ENCODE measurements at places on chromosomes 3 and 15.

- no peak for DNase-seq
These were observed 184.1 kb upstream of the TLE3 start for GRCh38 chr15:70281811-70282307.

DNA sequence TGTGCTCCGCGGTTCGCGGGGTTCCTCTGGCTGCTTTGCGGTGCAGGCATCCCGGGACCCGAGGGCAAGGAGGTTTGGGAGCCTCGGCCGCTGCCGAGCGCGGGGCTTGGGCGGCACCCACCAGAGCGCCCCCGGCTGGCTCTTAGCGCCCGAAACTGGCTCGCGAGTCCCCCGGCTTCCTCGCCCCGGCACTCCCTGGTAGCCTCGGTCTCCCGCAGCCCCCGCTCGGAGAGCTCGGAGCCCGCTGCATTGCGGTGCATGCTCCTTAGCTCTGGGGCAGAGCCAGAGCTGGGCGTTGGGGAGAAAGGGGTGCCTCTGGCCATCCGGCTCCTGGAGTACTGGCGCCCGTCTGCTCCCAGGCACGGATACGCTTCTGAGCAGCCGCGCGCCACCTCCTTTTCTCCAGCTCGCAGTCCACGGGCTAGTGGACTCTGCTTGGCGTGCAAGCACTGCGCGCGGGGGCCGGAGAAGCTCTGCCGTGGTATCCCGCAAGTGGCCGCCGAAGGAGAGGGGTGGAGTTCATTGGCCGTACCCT, 753 bp downstream of the EPHB1 start:
- no peak for DNase-seq

- no peak for DNase-seq
These were observed 22.7 kb downstream of the SSUH2 start for GRCh38 chr3:8621872-8622271.

DNA sequence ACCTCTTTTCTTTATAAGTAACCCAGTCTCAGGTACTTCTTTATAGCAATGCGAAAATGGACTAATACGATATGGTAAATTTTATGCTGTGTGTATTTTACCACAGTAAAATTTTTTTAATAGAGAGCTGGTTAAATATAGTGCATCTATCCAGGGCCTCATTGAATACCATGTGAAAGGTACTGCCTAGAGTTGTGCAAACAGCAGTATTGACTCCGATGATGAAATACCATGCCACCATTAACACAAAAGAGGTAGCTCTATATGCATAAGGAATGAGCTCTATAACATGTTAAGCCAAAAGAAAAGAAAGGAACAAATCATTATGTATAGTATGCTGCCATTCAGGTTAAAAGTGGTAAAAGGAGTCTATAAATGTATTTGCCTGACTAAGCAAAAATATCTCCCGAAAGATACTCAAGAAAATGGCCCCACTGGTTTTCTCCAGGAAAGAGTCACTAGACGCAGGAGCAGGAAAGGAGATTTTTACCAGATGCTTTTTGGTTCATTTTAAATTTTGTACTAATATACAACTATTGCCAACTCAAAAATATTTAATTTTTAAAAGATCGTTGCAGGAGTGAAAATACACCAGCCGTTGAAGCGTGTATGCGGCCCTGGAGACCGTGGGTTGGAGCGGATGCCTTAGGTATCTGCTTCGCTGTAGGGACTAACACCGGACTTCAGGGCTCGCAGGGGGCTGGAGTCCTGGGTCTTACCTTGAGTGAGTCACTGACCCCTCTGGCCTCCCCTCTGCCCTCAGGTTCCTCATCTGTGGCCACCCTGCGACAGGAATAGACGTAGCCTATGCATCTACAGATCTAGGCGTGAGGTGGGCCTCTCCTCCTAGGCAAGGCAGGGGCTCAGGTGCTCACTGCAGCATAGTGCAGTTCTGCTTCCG, 120.1 kb downstream of the CHSY1 start:
- DNase-seq: no peak

DNA sequence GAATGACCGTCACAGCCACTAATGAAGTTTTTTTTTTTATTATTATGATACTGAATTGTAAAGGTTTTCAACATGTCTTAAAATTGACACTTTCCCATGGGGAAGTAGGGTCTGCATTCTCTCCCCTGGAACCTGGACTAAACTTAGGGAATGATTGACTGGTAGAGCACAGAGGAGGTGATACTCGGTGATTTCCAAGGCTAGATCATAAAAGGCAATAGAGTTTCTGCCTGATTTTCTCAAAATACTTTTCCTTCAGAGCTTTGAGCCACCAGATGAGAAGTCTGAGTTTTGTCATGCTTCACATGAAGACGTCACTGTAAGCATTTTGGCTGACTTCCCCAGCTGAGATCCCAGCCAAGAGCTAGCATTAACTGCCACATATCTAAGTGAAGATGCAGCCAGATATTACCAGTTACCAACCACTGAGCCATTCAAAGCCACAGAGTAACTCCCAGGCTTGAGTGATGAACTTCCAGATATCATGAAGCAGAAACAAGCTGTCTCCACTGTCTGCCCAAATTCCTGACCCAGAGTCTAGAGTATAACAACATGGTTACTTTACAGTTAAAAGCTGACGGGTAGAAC, 105.8 kb downstream of the LSAMP start:
- no peak for DNase-seq

- DNase-seq: no peak
These were observed 314.1 kb downstream of the NLGN1 start for GRCh38 chr3:173711619-173712018.

- DNase-seq: no peak
These were observed 21.9 kb downstream of the FEM1B start for GRCh38 chr15:68299436-68299835.

DNA sequence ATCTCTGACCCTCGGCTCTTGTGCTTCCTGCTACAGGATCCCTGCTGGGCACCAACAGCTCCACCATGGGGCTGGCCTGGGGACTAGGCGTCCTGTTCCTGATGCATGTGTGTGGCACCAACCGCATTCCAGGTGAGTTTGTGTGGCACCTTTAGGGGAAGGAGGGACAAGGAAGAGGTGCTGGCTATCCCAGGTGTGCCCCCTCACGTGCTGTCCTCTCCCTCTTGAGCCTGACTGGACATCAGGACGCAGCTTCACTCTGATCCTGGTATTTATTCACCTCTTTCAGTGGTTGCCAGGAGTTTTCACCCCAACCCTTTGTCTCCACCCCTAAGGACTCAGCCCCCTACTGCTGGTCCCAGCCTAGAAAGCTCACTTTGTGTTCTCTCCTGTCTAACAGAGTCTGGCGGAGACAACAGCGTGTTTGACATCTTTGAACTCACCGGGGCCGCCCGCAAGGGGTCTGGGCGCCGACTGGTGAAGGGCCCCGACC, 960 bp downstream of the THBS1 start:
- DNase-seq: no peak

DNA sequence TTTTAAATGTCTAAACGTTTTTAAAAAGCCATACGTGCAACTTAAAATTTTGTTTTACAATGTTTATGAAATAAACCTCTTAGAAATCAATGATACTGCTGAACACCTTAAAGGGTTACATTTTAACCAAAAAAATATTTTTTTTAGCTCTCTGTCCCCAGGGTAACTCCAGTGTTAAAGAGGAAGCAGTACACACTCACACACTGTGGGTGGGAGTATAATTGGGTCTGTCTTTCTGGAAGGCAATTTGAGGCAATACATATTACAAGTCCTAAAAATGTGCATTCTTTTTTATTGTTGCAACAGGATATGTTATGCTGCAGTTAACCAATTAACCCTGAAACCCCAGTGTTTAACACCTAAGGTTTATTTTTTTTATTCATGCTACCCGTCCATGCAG, 34.1 kb downstream of the WHAMM start:
- DNase-seq: no peak
